ENCODE measurements at places on chromosomes 7 and 10. TPM values are rescaled to one million over a fixed set of nuclear protein-coding genes. Genes with fewer than 3 reads are reported as not detected.
A peak's percentile ranks its signal among the peaks of the same experiment; 100 is the strongest.

GRCh38 chr7:115618676-115619075, 411.9 kb downstream of the TFEC start:
- no peak for DNase-seq

DNA sequence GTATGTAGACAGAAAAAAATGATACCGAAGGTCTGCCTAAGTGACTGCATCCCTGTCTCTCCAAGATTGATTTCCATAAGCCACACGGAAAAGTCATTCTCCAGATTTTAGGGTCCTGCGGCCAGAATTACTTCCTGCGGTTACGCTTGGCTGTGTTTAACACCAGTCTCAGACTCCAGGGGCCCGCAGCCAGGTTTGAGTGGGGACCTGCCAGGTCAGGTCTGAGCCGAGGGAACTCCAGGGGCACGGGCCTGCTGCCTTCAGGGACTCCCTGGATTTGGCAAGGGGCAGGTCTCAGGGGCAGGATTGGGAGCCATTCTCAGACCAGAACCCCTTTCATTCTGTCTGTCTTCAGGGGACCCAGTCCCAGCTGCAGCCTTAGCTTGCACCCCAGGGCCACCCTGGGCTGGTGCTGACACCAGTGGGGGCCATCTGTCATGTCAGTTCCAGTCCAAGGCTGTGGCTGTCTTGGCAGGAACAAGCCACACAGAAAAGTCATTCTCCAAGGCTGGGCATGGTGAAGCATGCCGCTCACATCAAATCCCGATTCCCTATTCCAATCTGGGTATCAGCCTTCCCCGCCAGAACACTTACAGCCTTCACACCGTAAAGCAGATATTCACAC, 39.0 kb downstream of the TMEM120A start:
- DNase-seq = no peak

DNA sequence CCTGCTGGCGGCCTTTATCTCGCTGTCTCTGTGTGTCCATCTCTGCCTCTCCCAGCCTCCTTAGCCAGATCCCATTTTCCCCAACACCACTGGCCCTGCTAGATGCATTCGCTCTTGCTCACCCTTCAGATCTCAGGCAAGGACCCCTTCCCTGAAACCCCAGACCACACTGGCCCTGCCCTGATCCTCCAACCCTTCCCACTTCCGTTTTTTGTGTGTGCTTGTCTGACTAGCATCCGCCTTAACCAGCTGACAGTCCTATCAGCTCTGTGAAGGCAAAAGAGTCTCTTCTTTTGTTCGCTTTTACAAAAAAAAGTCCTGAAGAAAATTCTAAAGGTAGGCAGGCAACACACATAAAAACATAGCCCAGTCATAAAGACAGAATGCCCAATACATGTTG, 28.7 kb downstream of the CHST15 start:
- no peak for DNase-seq

DNA sequence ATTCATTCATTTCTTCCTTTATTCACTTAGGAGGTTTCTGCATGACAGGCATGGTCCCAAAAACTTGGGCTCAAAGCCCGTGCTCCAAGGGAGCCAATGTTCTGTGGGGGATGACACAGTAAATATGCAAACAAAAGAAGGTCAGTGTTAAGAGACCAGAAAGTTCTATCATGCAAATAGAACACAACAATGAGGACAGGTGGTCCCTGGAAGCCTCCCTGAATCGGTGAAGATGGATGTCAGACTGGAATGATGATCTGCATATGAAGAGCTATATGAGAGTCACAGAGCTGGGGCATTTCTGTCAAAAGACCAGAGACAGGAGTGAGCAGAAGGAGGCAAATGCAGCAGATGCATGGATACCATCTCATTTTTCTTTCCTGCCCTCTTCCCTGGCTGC, 129.0 kb downstream of the ABCA13 start:
- DNase-seq = no peak

DNA sequence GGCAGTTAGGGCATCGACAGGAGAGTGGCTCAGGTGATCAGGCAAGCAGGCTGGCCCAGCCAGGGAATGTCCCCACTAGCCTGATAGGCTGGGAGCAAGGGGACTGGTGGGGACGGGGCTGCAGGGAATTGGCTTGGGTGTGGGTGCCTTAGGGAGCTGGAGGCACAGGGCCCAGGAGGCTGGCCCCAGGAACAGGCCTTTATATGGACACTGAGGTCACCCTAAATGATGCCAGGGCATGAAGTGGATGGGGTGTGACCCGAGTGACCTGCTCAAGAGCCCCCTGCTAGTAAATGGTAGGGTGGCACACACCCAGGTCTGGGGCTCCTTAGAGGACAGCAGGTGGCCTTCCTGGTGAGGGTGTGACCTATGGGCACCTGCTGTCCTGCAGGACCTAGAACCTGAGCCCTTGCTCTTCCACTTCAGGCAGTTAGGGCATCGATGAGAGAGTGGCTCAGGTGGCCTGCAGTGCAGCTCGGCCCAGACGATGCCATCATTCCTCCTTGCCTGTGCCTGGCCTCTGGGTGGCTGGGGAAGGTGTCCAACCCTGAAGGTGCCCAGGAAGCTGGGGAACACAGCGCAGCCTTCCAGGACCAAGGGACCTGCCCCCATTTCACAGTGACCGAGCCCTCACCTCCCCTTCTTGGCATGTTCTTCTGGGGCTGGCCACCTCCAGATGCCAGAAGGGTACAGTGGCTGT, 51.7 kb upstream of the LEP start:
- peak; percentile 45 for DNase-seq

- DNase-seq = no peak
These were observed 147.5 kb downstream of the DOCK4 start for GRCh38 chr7:112058686-112059085.

The KCND2 gene
- total RNA-seq = 0.21 TPM

The PDE6C gene
- total RNA-seq = not detected

The ASB10 gene
- total RNA-seq = not detected

The NRCAM gene
- total RNA-seq = 0.53 TPM
